ENCODE measurements at places on chromosomes 6 and 20.

DNA sequence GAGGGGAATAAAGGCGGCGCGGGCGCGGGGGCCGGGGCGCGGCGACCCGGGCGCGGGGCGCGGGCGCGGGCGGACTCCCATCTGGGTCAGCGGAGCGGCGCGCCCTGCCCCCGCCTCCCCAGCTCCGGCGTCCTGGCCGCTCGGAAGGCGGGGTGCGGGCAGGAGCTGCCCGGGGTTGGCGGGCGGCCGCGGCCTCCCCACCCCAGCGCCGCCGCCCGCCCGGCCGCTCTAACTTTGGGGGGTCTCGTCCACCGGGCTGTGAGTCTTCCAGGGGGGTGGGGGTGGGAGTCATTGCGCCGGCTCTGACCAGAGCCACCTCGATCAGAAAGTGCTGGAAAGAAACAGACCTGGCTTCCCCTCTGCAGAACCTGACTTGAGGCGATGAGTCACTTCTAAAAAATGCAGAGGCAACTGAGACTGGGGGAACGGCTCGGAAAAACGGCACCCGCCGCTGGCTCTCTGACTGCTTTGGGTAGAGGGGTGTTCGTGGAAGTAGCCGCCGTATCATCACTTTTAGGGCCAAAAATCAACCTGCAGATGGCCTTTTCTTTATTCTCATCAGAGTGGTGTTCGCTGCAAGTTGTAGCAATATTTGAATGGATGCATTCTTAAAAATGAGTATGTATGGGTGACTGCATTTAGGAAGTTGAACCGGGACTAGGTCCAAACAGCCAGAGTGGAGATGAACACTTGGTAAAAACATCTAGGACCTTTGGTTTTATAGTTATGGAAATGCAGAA, 667 bp downstream of the CAP2 start:
- DNase-seq: no peak

DNA sequence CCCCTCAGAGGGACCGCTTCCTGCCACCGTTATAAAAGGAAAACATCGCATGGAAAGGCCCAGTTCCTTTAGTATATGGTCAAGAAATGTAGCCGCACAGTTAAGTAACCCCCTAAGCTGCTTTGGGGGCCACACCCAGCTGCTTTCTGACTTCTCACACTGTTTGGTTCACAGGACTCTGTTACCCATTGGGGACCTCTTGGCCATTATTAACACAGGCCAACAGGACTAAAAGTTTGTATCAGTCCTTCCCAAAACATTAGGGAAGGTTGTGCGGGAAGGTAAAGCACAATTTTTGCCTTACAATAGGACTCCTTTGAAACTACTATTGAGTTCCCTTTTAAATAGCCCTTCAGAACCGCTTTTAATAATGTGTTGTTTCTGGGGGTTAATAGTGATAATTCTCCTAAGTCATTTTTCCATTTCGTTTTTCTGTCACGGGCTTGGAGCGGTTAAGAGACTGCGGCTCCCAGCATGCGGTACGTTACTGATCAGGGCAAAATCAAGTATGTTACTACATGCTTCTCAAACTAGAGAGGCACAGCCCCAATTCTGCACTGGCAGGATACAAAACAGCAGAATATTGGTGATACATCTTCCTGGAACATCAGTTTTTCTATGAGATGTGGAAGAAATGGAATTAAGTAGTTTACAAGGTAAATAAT, 668 bp upstream of the RPP40 start:
- DNase-seq: no peak

DNA sequence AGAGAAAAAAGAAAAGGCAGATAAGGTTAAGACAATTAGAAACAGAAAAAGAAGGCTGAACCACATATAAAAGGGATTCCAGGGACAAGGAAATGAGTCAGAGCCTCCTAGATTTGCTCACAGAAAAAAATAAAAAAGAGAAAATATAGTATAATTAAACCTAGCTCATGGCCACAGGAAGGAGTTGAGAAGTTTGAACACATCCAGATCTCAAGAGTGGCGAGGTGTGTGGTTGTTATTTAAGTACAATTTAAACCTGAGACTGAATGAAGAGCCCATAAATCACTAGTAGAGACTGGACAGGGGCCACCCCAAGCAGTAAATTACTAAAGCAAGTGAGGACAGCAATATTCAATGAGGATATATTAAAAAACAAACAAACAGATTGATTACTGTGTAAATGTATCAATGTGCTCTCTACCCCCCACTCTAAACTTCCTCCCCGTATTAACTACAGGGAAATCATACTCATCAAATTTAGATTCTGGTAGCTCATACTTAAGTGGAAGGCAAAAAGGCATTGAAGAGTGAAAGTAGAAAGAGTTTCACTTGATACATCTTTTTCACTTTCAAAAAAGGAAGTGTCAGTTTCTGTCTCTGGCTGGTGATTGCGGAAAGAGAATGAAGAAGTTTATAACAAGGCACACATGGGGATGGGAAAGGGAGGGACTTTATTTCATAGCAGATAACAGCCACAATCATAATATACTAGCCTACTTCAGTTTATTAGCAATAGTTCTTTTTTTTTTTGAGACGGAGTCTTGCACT, 49.3 kb upstream of the SCAF8 start:
- DNase-seq: no peak

DNA sequence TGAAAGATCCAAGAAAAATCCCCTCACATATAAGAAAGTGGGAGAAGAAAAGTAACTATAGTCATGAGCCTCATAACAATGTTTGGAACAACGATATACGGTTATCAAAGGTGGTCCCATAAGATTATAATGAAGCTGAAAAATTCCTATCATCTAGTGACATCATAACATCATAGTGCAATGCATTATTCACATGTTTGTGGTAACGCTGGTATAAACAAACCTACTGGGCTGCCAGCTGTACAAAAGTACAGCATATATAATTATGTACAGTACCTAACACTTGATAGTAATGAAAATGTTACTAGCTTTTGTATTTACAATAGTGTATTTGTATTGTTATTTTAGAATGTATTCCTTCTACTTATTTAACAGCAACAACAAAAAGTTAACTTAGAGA, 240.7 kb downstream of the RNGTT start:
- DNase-seq: no peak

DNA sequence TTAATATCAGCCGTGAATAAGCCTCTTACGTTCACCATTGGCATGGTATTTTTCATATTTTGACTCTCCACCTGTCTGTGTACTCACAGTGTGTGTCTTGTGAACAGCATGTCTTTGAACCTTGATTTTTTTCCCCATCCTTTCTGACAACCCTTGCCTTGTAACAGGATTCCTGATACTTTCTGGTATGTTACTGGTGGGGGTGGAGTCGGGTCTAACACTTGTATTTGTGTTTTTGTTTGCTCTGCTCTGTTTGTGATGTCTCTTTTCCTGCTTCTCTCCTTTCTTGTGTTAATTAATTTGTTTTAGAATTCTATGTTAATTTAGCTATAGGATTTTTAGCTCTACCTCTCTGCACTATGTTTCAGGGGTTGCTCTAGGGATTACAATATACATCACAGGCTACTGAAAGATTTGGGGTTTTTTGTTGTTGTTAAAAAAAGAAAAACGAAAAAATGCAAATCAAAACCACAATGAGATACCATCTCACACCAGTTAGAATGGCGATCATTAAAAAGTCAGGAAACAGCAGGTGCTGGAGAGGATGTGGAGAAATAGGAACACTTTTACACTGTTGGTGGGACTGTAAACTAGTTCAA, 245.1 kb downstream of the CDH4 start:
- DNase-seq: no peak

DNA sequence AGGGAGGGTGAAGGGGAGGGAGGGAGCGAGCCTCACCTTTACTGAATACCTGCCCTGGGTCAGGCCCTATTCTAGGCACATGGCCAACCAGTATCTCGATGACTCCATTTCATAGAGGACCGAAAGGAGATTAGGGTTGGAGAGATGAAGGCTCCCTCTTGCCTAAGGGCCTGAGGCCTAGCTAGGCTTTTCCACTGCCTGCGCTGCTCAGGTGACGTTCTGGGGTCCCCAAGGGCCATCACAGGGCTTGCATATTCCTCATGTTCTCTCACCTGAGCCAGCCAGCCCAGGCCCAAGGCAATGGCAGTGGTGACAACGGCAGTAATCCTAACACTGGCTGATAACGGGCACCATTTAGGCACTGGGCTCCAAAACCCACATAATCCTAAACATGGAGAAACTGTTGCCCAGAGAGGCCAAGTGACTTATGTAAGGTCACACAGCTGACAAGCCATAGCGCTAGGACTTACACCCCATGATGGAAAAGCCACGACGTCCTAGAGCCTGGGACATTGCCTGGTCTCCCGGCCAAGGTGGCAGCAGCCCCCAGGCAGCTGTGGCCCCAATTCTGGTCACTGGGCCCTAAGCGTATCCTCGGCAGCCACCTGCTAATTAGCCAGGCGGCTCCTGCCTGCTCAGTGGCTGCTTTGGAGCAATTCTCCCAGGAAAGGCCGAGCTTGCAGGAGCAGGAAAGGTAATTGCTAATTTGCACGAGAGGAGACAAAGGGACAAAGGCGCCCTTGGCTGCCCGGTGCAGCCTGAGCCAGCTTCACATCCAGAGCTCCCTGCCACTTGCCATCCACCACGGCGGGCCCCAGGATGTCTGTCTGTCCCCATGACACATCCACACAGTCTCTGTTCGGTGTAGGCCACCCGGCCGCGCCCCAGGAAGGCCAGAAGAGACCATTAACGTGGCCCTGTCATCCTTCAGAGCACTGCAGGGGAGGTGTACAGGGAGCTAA, 21.5 kb downstream of the NOL4L start:
- DNase-seq: no peak

DNA sequence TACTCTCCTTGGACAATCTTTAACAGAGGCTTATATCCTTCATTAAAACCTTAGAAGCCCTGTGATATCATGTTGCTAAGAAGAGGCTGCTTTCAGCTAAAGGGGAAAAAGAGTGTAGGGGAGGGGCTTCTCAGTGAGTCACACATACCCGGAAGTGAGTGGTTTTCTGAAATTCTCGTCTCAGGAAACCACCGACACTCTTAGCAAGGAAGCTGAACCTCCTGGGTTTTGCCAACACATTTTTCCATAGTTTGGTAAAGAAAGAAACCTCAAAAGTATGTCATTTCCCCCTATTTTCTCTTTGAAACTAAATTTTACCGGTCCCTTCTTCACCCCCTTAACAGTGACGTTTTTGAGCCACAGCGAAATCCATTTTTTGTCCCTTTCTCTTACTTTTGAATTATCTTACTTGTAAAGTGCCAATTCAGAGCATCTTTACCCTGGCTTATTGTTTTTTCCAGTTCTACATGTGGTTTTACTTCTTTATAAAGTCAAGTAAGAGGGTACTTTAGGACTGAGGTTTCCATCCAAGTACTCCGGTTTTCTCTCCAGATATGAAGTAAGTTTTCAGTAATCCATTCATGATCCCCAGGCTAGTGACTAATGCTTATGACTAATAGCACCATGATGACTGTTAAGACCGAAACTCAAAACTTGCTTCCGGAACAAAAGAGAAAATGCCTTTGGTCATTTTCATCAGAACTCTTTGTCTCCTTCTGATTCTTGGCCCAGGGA, 219.3 kb downstream of the ARHGAP18 start:
- DNase-seq: peak; percentile 54

DNA sequence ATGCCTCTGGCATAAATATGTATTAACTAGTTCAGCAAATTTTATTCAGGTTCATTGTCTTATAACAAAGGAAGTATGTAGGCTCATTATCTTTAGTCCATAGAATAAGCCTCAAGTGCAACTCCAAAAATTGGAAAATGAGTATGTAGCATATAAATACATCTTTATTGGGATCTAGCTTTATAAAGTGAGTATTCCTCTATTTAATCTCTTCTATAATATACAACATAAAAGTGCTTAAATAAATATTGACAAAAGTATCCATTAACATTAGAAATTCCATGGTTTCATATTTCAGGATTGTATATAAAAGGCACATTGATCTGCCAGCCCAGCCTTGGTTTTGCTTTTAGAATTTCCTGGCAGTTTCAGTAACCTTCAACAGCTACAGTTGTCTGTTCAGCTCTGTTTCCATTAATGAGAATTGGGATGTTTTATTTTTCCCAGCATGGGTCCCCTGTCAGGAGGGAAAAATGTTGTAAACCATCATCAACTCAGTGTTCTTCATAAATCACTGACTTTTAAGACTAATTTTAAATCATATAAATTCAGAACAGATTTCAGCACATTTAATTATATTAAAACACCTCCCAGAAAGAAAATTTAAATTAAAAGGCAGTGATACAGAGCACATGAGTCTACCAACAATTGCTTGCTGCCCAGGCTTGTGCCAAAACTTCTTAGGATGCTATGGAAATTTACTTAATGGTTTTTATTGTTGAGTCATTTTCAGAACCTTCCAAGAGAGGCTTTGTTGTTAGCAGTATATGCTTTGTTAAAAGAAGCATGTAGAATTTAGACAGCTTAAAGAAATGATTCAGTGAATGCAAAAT, 119.7 kb downstream of the ADGRG6 start:
- DNase-seq: no peak

GRCh38 chr6:42257063-42257462, 39.4 kb upstream of the MRPS10 start:
- DNase-seq: no peak

DNA sequence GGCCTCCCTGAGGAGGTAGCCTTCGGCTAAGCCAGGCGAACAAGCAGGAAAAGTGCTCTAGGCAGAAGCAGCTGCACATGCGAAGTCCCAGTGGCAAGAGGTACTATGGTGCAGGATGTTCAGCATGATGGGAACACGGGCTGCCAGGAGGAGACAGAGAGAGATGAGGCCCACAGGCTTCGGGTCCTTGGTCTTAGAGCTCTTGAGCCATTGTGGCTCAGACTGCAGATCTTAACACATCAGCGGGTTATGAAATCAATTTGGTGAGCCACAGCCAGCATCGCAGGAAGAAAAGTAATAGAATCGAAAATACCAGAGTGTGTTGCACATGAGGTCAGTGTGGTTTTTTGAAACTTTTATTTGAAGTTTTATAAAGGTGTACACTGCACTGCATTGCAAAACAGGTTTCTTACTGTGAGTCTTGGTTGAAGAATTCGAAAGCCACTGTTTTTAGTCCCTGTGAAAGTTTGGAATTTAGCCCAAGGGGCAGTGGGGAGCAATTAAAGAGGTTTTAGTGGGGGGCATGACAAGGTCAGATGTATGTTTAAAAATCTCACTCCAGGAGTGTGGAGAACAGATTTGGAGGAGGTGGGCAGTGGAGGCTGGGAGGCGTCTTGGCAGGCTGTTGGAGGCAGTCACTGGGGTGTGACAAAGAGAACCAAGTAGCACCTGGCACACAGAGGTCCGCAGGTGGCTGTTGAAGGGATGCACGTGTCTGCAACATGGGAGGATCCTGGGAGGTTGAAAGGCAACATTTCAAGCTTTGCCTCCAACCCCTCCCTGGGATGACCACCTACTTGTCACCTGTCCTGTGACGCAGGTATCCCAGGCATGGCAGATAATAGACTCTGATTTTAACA, 69.3 kb downstream of the EYA2 start:
- no peak for DNase-seq

GRCh38 chr6:15246217-15246665, 372 bp downstream of the JARID2 start:
- DNase-seq: no peak

GRCh38 chr20:11520596-11520995, 397.1 kb upstream of the BTBD3 start:
- no peak for DNase-seq

GRCh38 chr20:32207626-32208498, at the start of the genes PLAGL2 and POFUT1:
Gene PLAGL2, minus strand, starts transcription at chr20:32207743. Its CDS starts 5,565 bp downstream, at chr20:32202178.
Gene POFUT1, plus strand, starts transcription at chr20:32207880. Its CDS starts 62 bp downstream, at chr20:32207942.
- peak; percentile 81 for DNase-seq

- no peak for DNase-seq
Observed at GRCh38 chr6:110233770-110234374, 53.6 kb downstream of the CDC40 start.
